ENCODE measurements at places on chromosomes 16 and 17.

GRCh38 chr16:76309639-76310335, 32.6 kb downstream of the CNTNAP4 start:
- no peak for DNase-seq

GRCh38 chr16:56108724-56109123, 82.6 kb upstream of the GNAO1 start:
- no peak for DNase-seq

GRCh38 chr16:68902969-68903345, 59.6 kb downstream of the TANGO6 start:
- no peak for DNase-seq

- no peak for DNase-seq
These were observed 789 bp downstream of the CSNK1D start for GRCh38 chr17:82272495-82273326.

GRCh38 chr16:88593489-88593888, 23.3 kb downstream of the ZC3H18 start:
- no peak for DNase-seq

DNA sequence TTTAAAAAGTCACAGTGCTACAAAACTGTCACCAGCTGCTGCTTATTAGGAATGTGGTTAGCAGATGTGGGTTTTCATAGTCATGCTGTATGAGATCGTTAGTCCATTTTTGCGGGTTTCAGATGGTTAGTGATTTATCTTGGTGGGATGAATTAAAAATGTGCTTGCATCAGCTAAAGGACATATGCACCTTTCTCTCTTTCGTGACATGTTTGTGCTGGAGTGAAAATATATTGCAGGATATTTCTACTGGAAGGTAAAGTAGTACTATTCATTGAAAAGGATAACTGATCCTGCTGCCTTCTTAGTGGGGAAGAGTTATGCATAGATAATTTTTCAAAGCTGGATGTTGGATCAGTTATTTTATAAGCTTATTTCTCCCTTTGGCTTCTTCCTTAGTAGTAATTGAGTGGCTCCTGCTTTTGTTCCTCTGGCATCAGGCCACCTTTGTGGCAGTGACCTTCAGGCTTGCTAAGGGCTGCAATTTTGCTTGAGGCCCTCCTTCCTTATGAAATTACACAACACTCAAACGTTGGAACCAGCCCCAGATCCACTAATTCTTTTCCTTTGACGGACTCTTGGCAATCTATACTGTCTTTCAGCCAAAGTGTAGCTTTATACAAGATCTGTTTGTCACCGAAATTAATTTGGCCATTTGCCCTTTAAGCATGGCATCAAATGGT, 7.5 kb upstream of the SNTB2 start:
- peak; percentile 99 for DNase-seq

DNA sequence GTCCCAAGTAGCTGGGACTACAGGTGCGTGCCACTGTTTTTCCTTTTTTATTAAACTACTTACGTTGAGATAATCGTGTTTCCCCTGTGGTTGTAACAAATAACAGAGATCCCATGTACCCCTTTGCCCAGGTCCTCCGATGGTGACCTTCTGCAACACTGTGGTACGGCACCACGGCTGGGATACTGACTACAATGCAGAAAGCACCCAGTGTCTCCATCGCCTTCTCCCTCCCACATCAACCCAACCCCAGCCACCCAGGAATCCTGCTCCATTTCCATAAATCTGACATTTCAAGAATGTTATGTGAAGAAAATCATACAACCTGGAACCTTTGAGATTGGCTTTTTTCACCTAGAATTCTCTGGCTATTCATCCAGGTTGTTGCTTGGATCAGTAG, 22.1 kb downstream of the MPRIP start:
- DNase-seq: no peak

- DNase-seq: no peak
These were observed 26.6 kb upstream of the NLRP1 start for GRCh38 chr17:5610956-5611355.

DNA sequence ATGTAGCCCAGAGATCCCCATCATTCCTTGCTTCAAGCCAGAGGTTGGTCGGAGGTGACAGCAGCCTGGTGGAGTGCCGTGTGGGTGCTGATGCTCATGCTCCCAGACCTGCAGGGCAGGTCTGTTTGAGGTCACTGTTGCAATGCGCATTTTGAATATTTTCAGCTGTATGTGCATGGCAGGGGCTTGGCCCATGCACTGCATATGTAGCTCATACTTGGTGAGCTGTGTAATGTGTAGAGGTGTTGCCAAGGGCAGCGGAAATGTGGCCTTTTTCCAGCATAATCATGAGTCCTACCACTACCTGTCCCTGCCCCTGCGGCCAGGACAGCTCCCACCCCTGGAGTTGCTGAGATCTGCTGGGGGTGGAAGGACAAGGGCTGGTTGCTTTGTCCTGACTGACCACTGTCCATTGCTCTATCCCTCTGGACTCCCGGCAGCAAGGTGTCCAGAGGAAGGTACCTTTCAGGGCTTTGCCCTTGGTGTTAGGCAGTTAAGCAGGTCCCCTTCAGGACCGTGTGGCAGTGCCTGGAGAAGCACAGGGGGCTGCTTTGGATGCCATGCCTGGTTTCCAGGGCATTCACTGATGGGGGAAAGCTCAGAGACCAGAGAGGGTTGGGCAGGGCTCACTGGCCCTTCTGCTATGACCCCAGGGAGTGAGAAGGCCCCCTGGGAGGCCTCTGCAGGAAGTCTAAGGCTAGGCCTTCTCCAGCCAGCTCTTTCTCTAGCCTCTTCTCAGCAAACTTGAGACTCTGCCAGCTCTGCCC, 215.2 kb downstream of the NTN1 start:
- DNase-seq: no peak

DNA sequence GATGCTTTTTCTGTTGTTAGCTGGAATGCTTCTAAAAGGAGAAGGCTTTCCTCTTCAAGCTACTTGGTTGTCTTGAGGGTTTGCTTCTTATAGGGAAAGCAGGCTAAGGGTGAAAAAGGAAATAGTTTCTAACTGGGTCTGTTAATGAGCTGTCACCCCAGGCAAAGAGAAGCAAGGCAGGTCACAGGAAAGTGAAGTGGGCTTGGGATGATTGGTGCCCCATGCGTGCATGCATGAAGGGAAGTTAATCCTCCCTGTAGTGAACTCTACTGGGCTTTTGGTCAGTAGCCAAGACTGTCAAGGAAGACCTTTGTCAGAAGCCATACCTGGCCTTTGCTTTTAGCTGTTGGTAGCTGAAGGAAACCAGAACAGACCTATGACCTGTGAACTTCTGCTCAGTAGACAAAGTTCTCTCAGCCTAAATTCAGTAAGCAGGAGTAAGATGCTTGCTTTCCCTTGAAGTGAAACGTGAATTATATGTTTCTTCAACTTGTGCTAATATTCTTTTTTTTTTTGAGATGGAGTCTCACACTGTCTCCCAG, 16.5 kb downstream of the TENT4B start:
- DNase-seq: no peak

DNA sequence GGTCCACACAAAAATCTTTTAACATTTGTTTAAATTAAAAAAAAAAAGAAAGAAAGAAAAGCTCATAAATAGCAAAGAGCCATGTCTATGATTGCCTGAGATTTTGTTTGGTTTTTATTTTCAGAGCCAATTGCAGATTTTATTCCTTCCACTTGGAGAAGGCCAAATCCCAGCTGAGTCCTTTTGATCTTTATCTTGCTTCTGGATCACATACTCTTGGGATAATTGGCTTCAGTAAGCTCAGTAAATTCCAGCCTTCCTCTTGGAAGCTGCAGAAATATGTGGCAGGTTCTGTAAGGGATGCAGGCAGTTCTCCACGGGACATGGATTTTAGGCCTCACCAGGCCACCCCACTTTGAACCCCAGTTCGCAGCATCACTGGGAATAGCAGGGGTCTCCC, 63.3 kb upstream of the TMC5 start:
- no peak for DNase-seq

DNA sequence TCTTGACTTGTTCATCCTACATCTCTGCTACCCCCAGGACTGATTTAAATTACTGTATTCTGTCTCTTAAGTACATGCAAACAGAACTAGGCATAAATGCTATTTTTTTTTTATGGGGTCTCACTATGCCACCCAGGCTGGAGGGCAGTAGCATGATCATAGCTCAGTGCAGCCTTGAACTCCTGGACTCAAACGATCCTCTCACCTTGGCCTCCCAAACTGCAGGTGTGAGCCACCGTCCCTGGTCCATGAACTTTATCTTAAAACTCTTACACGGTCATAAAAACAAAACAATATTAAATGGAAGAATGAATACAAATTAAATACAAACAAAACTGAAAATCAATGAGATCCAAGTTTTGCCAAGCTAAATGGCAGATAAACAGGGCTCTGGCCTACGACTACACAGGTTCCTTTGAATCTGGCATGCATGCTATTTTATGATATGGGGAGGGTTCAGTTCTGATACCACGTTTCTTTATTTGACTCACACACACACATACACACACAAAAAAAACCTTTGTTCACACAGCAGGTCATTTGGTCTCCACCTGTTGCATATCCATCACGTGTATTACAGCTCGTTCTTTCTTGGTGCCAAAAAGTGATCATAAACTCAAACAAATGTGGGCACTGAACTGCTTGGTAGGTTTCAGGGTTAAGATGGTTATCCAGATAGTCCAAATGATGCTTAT, 1.1 kb upstream of the PKD1L3 start:
- no peak for DNase-seq
